ENCODE measurements at places on chromosomes 3 and 15.

- peak; percentile 14 for DNase-seq
Observed at GRCh38 chr3:144643771-144644198, 672.2 kb downstream of the DIPK2A start.

DNA sequence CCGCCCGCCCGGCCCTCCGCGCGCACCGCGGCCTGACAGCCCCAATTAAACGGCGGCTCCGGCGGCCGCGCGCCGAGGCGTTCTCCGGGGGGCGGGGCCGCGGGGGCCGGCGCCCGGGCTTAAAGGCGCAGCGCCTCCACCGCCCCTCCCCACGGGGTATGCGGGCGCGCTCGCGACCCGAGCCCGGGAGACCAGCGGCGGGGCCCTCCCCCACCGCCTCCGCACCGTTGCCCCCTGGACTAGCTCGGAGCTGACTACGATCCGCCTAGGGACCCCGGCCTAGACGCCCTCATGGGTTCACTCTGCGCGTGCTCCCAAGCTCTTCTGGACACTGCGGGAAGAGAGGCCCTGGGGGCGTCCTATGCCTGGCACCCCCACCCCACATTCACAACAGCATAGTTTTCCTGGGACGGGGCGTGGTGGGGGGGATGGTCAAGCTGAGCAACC lies at the start of gene DUSP7:
Gene DUSP7, minus strand, starts transcription at position 51 of the 447 bp plus-strand sequence. CDS start 205 bp downstream, outside the sequence.
- no peak for DNase-seq

DNA sequence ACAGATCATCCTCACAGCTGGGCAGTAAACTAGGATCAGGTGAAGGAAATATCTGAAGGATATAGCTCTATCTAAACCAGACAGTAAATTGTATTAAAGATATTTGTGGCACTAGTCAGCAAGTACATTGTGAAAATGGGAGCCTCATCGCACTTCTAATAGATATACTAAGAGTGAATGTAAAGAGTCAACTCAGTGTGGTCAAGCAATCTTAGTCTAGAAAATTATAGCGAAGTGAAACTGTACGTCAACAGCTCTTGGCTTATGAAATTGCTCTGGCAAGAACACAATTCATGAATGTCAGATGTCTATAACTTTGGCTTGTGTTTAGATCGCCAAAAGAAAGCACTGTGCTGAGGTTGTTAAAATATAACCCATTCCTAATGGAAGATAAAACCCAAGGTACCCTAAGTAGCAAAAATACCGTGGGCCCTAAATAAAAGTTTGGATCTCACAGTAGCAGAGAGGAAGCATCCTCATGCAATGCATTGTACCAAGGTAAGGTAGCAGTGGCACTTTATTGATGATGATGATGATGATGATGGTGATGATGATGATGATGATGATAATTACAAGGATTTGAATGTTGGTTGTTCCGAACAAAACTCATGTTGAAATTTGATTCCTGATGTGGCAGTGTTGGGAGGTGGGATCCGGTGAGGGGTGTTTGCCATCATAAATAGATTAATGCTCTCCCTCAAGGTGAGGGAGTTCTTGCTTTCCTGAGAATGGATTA lies 228.5 kb downstream of the UNC13C start:
- DNase-seq, result no peak

DNA sequence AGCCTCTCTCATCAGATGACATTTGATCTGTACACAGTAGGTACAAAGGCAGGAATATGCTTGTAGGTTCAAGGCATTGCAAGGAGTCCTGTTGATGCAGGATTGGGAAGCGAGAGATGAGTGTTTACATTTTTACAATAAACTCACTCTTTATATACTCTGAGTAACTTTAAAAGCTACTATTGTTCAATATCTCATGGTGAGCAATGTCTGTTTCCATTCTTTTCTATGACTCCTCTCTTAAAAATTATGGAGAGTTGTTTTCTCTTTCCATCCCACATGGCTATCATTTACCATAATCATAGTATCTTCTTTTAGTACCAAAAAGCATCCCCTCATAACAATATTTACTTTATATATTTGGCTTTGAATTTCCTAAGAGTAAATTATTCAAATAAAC lies 314.0 kb upstream of the CDIN1 start:
- DNase-seq, result no peak

DNA sequence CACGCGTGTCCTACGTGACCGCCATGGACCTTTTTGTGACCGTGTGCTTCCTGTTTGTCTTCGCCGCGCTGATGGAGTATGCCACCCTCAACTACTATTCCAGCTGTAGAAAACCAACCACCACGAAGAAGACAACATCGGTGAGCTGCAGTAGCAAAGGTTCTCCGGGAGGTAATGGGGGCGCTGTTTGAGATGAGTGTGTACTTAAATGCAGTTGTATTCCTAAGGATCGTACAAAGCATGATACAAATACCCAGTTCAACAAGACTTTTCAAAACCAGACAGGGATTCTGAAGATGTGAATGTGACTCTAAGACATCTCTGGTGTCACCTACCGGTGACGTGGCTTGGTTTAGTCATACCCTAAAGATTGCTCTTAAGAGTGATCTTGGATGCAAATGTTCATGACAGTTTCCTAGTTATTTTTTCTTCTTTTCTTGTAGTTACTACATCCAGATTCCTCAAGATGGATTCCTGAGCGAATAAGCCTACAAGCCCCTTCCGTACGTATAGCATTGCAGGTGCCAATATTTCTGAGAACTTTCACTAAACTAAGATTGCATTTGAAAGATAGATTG lies 556.6 kb downstream of the GABRG3 start:
- DNase-seq, result no peak

GRCh38 chr15:83106994-83107840 lies at the start of gene TM6SF1:
Gene TM6SF1 (plus strand): TSS chr15:83107645. CDS start chr15:83107681, 36 bp downstream.
- DNase-seq, result no peak

DNA sequence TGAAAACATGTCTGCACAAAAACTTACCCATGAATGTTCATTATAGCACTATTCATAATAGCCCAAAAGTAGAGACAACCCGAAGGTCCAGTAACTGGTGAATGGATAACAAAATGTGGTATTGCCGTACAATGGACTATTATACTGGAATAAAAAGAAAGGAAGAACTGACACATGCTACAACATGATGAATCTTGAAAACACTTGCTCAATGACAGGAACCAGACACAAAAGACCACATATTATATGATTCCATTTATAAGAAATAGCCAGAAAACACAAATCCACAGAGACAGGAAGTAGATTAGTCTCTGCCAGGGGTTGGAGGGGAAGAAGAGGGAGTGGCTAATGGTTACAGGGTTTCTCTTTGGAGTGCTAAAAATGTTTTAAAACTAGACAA lies 18.3 kb downstream of the SHC4 start:
- no peak for DNase-seq

DNA sequence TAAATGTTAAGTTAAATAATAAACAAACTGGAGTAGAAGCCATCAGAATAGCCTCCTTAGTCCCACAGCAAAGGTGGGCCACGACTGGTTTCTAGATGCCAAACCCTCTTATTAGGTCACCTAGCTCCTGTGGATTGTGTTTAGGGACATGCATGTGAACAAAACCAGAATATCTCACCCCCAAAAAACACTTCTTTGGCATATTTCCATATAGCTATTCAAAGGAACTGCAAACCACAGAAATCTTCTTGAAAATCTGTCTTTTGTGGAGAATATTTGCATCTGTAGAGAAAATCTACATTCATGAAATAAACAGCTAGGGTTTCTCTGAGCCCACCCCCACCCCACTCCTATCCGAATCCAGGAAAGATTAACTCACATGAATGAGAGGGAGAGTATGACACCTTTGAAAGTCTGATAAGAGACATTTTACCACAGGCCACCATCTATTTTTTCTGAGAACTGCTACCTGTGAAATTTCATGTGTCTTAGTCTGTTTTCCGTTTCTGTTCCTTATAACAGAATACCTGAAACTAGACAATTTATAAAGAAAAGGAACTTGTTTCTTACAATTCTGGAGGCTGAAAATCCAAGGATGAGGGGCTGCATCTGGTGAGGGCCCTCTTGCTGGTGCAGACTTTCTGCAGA lies 159.4 kb downstream of the NEK10 start:
- DNase-seq, result no peak

DNA sequence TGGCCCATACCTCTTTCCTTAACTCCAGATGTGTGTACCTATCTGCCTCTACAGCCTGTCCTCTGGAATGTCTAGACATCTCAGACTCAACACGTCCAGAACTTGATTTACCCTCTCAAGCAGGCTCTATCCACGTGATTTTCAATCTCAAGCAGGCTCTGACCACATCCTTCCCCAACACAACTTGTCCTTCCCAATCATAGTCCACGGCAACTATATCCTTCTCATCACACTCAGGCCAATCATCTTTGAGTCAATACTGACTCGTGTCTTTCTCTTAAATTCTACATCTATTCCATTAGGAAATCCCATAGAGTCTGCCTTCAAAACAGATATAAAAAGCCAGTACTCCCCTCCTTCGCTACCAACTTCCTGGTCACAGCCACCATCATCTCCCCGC lies 70.4 kb downstream of the FOXP1 start:
- no peak for DNase-seq

DNA sequence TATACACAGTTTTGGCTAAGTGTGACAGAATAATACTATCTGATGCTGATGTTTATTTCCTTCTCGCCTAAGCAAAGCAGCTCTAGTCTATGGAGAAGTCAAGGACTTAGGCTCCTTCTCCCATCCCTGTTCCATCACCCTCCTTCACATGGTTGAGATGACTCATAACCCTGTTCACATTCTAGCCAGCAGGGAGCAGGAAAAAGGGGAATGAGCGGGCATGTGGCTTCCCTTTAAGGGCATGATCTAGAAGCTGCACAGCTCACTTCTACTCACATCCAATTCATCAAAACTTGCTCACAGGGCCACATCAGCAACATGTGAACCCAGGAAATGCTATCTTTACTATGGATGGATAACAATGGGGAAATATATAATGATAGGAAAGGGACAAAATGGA lies 40.9 kb downstream of the CBLB start:
- DNase-seq, result peak; percentile 35

DNA sequence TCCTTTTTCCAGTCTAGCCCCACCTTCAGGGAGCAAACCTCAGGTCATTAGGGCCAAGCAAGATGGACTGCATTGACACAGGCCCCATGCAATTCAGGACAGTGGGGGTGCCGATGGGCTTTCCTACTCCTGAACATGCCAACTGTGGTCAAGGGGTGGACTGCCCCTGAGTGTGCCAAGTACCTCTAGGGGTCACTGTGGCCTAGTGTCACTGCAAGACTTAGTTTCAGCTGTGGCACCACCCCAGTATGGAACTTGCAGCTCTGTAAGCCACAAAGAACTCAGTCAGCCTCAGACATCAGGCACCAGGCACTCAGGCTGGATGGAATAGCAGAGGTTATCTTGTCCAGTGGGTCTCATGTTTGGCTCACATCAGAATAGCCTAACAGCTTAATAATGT lies 32.3 kb downstream of the EXOG start:
- DNase-seq, result no peak

DNA sequence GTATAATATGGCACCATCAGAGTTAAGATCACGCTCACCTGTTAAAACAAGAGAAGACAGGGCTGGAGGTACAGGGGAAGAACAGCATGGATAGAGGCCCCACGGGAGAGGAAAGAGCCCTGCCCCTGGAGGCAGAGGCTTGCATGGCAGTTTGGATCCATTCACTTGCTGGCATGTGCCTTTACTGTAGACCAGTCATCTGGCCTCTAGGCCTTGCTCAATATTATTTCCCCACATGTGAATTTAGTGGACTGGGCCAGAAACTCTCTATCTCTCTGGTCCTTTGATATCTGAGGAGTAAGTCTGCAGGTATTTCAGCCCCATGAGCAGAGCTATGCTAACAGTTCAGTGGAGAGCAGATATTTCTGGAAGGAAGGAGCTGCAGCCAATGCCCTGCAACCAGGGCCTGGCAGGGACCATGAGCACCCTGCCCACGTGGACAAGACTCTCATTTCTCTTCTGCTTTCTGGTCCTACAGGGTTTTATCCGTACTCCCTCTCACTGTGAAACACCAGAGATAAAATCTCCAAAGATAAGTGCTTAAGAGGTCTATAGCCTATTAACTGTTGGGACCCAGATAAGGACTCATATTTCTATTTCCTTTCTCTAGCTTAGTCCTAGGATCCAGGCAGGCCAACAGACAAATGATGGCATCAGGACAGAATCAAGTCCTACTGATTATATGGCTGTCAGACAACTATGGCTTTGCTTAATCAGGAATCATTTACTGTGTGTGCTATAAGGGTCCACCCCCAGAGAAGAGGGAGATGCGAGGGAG lies 65.0 kb downstream of the CLDN11 start:
- DNase-seq, result no peak

- no peak for DNase-seq
Observed at GRCh38 chr3:24155276-24155675, 210.2 kb downstream of the NR1D2 start.

DNA sequence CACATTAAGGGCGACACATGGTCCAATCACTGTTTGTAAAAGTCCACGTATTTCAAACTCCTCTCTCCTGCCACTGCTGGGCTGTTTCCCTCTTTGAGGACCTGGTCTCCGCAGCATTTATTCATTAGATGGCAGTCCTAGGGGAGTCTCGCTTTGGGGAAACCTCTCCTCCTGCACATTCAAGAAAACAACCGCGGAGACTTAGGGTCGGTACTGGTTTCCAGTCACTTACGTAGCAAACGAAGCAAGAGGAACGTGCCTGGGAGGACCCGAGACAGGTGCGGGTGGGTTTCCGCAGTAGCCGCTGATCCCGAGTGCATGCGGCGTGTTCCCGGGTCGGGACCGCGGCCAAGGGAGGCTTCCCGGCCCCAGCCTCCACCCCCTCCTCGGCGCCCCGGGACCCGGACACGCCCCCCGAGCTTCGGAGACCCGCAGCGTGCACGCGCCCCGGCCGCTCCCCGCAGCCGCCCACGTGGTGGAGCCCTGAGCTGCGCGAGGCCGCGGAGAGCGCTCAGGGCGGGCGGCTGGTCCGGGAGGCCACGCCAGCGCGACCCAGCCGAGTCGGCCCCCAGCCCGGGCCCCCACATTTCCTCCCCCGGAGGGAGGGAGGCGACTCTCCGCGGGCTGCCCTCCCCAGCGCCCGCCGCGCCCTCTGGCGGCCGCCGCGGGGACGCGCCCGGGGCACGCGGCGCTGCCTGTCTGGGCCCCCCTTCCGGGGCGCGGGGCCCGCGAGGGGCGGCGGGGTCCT lies 1.1 kb upstream of the IGF1R start:
- no peak for DNase-seq

GRCh38 chr15:75008629-75009326 lies 13.4 kb downstream of the SCAMP5 start:
- no peak for DNase-seq

GRCh38 chr3:168888781-168889180 lies 774.7 kb downstream of the MECOM start:
- DNase-seq, result no peak
